Left ventricle myocardium superior (tissue), 1 donor: ENCODE measurements at places on chromosomes 6 and 20.

DNA sequence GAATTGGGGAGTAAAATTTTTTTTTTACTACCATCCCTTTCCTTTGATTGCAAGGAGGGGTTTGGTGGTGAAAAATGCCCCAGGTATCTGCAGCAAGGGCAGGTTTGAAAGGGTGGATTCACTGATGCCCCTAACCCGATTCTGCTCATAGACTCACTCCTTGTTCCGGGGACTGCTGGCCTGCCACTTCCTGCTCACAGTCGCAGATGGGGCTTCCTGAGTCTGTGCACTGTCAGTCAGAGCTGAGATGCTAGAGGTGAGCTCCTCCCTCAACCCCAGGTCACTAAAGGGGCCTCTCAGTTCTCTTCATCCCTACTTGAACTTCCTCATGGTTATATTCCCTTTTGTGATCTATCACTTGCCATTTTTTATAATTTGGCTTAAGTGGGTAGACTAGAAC is 357.9 kb downstream of the FARS2 start:
- no peak for DNase-seq

- DNase-seq, result peak; percentile 81
Measured at GRCh38 chr6:119078376-119079282, at the start of gene FAM184A. TSS of gene FAM184A (minus strand) at chr6:119078664. CDS start at chr6:119078299, 365 bp downstream.

GRCh38 chr6:161141173-161141572 is 132.7 kb downstream of the AGPAT4 start:
- no peak for DNase-seq

- DNase-seq, result no peak
Measured at GRCh38 chr20:32820698-32821377, 1.1 kb downstream of the MAPRE1 start.

DNA sequence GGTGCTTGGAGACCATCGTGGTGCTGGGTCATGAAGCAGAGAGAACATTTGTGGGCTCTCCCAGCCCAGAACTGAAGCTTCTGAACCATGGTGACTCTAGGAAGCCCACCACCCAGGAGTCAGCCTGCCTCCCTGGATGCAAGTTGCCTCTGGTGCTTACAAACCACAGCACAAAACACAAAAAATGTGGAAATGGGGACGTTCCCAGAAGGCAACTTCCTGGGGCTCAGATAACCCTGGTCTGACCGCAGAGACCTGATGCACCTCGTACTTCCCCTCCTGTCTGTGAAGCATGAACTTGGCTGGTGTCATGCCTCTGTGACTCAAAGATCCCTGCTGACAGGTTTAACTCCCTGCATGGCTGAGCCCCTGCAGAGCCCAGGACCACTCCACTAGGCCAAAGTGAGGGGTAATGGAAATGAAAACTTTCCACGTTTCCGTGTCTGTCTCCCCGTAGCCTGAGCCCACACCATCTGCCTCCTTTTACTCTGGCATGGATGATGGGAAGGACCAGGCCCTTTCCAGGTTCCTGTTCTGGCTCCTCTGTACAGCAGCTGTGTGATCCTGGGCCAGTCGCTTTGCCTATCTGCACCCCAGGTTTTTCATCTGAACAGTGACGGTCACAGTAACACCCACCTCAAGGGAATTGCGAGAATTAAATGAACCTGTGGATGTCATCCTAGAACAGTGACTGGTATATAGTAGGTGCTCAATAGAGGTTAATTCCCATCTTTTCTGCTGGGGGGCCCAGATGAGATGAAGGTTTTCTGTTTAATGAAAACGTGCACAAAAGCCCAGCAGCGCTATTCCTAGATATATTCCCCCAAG is 57.7 kb downstream of the PPP1R16B start:
- no peak for DNase-seq

- no peak for DNase-seq
Measured at GRCh38 chr20:50915424-50915823, 15.8 kb downstream of the ADNP start.

GRCh38 chr6:117840541-117840983 is 66.5 kb upstream of the SLC35F1 start:
- no peak for DNase-seq

DNA sequence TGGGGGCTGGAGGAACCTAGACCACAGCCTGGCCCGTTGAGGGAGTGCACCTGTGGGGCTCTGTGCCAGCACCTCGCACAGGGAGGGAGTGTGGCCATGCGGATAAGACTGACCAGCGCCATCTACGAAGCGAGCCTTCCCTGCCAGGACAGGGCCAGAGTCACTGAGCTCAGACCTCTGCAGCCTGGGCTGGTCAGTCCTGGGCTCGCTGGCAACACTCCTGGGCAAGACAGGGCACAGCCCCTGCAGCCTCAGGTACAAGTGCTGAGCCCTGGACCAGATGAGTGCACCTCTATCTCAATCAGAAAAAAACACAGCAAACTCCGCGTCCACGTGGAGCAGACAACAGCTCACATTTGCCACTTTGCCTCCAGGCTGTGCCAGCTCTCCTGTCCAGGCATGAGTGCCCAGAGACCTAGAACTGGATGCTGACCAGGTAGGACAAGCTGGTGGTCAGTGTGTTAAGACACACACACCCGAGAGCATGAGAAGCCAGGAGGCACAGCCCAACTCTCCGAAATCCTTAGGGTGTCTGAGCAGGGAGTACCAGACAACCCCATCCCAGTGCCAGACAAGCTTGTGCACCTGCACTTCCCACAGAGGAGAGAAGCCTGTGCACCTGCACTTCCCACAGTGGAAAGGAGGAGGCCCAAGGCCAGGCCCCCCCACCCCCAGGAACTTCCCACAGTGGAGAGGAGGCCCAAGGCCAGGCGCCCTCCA is 4.9 kb downstream of the ARFRP1 start:
- DNase-seq, result peak; percentile 20

DNA sequence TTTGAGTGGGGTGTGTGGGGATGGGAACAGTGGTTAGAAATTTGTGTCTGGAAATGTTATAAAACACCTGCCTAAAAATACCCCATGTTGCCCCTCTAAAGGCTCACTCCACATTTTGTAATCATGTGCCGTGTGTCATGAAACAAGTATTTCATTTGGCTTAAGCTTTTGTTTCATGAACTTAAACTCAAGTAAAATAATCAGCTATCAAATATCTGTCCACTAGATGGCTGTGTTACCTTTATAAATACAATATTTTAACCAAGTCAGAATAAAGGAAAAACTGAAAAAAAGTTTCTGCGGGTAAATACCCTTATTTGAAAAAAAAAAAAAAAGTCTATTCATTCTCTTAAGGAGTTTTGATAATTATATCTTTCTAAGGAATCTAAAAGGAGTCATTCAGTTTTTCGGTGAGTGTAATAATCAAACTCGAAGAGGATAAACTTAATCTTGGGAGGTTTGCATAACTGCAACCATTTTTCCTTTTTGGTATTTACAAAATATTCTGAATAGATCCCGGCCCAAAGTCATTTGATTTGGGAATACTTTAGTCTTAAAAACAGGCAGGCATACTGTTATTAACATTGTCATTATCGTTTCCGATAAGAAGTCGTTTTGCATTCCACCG is 29.9 kb upstream of the MTRF1L start:
- no peak for DNase-seq

GRCh38 chr6:26235302-26235670 is 129.7 kb upstream of the BTN3A2 start:
- no peak for DNase-seq

DNA sequence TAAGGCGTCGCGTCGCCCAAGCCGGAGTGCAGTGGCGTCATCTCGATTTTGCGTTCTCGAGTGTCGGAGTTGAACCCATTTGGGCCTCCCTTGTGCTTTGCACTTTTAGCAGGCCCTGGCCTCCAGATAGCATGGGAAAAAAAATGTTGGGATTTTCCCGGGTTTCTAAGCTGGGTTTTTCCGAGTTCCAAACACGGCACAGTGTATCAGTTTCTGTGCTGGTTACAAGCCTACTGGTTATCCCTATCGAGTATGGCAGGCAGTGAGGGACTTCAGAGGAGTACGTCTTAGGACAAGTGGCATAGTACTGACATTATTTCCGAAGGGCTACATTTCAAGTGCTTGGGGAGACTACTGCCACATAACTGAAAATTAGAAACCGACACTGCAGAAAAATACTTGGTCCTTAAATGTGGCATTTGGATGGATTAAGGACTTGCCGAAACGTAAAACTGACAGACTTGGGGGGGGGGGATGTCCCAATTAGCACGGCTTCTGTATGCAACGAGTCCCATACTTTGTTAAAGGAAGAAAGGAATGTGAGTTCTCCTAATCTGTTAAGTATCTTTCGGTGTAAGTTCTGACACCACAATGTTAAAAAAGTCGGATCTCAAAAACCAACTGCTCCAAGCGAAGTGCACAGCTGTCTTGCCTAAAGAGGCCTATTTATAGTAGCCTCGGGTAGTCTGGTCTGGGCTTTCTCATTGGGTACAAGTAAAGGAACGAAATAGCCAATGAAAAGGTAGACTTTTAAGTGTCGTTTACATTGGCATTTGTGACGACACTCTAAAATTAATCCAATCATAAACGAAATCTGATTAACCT is 70.2 kb downstream of the HFE start:
- no peak for DNase-seq

GRCh38 chr6:108837236-108837971 is 10.8 kb upstream of the ARMC2 start:
- no peak for DNase-seq

DNA sequence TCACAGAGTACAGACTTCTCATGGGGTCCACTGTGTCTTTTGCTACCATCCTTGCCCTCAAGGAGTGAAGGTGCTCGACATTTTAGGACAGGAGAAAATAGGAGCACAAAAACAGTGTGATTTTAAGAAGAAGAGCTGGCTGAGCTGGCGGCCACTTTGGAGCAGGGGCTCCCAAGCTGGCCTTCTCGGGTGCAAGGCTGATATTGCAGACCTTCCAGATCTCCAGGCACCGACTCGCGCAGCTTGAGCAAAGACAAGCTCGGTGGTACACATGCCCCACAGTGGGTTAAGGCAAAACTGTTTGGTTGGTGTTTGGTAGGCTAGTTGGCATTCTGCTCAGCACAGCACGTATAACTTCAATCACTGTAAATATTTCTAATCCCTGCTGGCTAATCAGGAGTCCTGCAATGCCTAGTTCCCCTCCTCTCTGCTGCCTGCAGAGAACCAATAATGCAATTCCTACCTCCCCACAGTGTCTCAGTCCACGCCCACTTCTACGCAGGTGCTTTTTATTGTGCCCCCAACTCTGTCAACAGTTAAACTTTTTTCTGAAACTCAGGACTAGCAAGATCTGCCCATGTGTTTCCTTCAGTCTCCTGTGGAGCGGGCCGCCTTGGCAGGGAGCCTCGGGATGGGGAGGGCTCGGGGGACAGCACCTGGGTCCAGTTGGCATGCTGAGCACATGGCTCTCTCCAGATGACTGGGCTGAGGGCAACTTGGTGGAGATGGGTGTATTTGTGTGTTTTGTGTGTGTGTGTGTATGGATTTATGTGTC is 12.7 kb upstream of the SMOC2 start:
- no peak for DNase-seq

DNA sequence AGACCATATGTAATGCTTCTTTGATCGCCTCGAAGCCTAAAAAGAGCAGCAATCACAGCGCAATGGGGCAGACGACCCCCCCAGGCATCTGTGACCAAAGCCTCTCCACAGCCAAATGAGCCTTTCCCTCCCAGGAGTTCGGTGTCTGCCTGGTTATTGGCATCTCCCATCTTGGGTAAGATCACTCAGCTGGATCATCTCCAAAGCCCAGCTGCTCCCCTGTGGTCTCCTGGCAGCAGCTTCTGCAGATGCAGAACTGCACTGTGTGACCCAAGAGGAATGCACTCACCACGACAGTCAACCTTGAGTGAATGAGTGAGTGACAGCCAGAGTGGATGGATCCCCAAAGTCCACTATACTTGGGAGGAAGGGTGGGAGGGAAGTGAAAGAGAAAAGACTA is 44.8 kb upstream of the IYD start:
- DNase-seq, result no peak

DNA sequence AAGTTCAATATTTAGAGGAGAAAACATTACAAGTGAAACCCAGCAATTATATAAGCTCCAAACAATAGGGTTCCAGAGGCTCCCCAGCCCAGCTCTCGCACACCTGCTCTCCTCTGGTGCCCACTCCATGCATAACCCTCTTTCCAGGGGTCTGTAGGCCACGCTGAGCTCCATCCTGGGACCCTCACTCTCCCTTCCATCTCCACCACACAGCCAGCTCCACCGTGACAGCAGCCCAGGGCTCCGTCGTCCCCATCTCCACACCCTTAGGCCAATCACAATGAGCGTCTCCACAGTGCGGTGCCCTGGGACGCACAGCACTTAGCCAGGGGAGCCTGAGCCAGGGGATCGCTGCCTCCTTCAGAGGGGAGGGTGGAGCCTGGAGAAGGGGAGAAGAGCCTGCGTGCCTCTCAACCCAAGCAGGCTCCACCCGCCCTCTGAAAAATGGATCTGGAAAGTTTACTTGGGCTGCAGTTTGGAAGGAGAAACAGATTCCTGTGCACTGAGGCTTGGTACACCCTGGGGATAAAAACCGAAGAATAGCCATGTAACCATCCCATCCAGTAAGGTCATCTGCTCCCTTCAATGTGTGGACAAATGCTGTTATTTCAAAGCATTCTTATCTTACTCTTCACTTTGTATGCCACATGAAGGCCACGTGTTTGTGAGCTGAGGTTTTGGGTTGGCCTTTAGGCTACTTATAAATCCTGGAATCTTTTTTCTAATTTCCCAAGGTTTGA is 72.4 kb upstream of the GGTLC1 start:
- no peak for DNase-seq

- DNase-seq, result peak; percentile 79
Measured at GRCh38 chr20:33437141-33437911, 6.2 kb downstream of the SNTA1 start.

DNA sequence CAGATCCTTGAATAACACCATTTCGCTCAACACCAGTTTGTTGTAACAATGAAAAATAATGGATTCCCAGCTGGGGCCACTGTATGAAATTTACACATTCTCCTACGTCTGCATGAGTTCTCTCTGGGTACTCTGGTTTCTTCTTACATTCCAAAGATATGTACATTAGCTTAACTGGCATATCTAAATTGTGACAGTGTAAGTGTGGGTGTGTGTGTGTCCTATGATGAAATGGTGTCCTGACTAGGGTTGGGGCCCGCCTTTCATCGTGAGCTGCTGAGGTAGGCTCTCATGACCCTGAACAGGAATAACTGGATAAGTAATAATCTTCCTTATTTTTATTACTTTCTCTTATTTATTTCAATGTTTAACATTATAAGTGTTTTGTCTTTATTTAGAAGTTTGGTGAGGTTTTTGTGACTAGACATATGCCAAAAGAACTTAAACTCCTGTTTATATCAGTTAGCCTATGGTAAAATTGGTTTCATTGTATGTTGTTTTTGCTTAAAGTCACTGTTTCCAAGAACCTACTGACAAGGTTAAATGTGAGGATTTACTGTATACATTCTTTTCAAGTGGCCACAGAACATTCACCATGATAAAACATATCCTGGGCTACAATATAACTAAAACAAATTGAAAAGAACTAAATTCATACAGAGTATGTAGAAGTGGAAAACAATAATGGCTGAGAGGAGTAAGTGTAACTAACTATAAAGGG is 42.4 kb downstream of the RBL1 start:
- DNase-seq, result no peak

- no peak for DNase-seq
Measured at GRCh38 chr6:21972516-21972915, 324.3 kb downstream of the PRL start.

DNA sequence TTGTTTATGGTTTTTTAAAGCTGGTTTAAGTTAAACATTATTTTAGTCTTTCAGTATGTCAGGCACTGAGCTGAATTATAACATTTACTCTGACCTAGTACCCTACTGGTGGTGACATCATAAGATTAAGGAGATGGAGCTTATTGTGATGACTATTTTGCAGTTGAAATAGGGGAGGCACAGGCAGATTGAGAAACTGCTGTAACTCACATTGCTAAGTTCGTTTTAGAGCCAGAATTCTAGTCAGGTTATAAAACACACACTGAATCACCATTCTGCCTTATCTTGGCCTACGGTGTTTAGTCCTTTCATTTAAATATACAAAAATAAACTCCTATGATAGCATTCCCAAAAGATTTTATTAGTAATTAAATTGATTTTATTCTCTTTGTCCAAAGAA is 584.1 kb downstream of the TFAP2A start:
- no peak for DNase-seq
